ENCODE measurements at places on chromosomes 2 and 18.

DNA sequence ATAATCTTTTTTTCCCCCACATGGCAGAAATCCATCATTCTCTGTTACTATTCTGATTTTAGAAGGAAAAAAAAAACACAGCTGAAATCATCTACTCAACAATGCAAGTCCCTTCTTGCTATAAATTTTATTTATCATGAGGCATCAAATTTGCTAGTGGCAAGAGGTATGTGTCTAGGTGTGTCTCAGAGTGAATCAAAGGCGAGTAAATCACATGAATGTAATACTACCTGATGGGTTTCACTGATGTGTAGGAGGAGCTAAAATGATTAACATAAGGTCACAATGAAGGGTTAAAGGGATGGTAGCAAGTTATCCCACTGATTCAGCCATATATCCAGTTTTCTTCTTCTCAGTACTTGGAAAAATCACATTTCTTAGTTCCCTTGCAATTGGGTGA, 24.5 kb upstream of the PELI1 start:
- no peak for DNase-seq

DNA sequence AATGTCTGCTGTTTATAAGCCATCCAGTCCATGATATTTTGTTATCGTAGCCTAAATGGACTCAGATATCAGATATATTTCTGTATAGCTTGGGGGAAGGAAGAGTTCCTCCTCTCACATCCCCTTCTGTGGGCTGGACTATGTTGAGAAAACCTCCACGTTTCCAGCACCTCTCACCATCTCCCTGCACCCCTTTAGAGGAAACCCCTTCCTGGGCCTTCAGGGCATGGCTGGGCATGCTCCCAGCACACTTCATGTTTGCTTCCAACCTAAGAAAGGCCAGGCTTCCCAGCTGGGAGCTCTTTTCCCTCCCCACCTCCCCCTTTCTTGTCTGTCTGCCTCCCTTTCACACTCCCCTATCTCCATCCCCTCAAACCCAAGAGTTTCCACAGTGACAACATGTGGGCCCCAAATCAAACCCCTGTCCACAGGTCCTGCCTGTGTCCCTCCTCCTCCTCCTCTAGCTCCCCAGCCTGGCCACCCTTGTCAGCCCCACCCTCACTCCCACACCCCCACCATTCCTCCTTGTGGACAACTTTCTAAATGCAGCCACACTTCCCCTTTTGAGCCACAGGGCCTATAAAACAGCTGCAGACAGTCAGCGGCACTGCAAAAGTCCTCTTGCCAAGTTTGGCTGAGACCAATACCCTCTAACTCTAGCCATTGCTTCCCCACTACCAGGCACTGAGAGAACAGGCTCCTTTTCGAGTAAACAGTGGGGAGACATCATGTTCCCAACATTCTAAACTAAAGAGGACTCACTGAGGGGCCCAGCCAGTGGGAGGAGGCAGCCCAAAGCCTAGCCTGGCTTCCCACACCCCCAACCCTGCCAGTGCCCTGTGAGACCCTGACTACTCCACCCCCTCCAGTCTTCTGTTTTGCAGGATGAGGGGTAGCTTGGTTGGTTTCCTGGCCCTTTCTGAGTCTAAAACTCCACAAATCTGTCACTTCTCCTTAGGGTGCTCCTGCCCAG, 120.5 kb downstream of the ZFP36L2 start:
- no peak for DNase-seq

DNA sequence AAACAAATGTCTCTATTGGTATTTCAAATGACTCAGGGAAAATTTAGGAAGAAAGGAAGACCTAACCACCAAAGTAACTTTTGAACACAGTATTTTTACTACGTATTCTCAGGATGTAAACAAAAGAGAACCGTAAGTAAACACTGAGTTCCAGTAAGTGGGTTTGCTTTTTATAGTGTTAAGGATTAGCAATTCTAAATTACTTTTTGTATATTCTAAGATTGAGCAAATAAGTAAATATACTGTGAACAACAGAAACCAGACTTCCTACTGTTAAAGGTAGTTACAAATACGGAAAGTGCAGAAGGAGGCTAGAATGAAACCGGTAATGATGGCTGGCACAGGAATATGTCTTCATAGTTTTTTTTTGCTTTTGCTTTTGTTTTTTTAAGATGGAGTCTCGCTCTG, 31.5 kb downstream of the SESTD1 start:
- no peak for DNase-seq

DNA sequence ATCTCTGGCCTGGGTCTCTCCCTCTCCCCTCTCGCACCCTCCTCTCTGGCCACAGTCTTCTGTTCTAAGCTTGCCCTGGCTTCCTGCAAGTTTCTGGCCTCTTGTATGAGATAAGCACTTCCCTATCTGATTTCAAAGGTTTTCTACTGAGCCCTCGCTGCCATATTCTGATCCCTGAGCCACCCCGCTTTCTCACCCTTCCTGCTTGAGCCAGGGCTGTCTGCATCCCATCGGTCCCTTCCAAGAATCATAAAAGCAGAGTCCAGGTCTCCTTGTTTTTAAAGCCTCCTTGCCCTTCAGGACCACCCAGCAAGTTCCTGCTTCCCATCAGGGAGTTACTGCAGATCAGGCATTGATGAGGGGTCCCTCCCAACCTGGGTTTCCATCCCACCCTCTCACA, 110.2 kb downstream of the PRKCE start:
- no peak for DNase-seq

DNA sequence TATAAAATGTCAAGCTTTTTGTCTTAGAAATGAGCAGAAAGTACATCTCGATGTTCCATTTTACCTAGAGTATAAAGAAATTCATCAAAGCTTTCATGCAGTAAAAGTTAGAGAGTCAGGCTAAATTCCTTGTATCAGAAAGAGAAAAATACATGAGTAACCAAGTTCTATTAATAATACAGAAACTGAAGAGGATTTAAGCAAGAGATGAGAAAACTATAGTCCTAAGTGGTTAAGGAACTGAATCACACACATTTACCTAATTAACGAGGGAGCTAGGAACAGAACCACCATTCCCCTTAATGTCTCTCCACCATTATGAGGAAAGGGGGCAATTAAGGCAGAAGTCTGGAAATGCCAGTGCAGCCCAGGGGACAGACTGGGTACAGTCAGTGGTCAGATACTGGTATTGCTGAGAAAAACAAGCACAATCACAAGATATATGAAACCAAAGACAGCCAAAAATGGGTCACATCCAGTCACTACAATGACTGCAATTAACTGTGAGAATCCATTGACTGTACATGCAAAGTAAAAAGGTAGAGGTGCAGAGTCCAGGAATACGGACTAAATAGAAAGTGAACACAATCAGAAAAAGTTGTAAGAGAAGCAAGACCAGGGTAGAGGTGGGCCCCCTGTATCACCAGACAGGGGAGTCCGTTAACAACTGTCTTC, 23.9 kb downstream of the MAP4K3 start:
- no peak for DNase-seq

GRCh38 chr2:15967415-15968279, 27.3 kb downstream of the MYCN start:
- no peak for DNase-seq

GRCh38 chr2:65024149-65024829, 31.9 kb upstream of the CEP68 start:
- DNase-seq: no peak

DNA sequence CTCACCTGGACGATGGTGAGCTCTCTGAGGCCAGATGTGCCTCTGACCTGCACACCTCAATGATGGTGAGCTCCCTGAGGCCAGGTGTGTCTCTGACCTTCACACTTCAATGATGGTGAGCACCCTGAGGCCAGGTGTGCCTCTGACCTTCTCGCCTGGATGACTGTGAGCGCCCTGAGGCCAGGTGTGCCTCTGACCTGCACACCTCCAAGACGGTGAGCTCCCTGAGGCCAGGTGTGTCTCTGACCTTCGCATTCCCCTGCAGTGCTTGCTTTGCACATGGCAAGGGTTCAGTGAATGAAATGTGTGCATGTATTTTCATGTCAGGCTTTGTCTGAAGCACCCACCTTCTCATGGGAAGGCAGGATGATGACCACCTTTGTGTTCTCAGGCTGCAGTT, 95.5 kb downstream of the PTGR3 start:
- DNase-seq: no peak

- DNase-seq: peak; percentile 65
These were observed 1.9 kb downstream of the PER2 start for GRCh38 chr2:238286551-238286950.

DNA sequence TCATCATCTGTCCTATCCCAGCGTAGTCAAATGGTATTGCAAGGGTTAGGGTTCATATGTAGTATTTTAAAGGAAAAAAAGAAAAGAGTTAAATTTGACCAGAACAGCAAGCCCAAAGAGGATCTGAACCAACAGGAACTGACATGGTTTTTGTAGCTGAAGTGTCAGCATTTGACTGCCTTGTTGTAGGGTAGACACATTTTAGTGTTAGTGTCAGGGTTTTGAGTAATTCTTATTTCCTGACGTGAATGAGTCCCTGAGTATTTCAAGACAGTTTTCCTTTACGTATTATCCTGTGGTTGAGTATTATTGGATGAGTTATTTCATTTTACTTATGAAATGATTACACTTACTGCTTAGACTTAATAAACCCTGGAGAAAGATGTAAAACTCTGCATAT, 173.3 kb upstream of the ZEB2 start:
- DNase-seq: no peak

DNA sequence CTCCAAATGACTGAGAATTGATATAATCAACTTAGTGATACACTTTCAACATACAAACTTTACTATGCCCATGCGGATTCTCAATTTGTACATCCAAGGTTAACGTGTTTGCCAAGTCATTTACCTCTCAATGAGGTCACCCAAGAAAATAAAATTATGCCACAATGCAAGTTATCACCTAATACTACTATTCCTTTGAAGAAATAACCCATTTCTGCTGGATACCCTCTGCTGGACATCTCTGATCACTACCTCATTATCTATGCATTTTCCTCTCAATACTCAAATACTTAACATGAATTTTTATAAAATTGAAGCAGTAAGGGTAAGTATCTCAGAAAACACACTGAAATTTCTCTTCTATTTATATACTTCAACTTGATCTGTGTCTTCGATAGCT, 12.7 kb downstream of the HNRNPLL start:
- no peak for DNase-seq

DNA sequence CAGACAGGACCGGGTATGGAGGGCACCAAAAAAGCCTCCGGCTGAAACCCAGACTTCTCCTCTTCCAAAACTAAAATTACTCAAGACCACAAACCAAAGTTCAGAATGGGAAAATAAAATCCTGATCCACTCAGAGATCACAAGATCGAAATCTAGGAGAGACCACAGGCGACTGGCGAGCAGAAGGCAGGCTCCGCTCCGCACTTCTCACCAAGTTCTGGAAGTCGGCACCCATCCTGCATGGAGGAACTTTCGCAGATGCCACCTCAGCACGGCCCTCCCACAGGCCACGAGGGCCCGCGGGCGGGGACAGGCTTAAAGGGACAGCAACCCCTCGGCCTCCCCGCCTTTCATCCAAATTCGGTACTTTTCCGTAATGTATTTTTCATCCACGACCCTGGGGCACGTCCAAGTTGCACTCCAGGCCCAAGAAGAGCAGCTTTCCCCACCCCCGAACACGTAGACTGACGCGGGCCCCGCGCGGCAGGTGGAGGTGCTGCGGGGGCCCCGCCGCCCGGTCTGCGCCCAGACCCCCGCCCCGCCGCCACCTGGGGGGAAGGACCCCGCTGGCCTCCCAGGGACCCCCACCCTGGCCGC, 43.7 kb downstream of the HDLBP start:
- DNase-seq: no peak
